ENCODE measurements at places on chromosomes 7 and 10. TPM values are rescaled to one million over a fixed set of nuclear protein-coding genes. Genes with fewer than 3 reads are reported as not detected.

DNA sequence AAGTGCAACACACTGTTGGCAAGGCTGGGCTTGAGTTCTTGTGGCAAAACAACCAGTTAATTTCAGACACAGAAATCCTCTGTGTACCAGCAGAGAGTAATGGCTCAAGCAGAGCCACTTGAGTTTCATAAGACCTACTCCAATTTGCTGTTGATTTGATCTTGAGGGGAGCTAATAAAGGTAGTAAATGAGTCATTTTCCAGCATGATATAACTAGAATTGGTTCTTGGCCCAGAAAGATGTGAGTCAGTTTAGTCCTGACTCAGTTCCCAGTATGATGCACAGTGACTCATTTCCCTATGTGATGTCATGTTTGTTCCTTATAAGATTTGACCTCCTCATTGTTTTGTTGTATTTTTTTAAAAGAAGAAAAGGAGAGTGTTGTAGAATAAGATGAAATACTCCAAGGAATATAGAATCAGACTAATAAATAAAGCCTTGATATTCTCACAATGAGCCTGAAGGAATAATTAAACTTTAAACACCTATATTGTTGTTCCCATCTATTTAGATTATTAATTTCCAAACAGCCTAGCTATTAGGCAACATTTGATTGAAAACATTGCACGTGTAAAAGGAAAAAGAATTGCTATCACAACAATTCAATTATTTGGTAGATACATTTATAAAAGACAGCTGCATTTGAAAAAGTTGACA, 186.2 kb downstream of the REEP3 start:
- DNase-seq, result no peak

DNA sequence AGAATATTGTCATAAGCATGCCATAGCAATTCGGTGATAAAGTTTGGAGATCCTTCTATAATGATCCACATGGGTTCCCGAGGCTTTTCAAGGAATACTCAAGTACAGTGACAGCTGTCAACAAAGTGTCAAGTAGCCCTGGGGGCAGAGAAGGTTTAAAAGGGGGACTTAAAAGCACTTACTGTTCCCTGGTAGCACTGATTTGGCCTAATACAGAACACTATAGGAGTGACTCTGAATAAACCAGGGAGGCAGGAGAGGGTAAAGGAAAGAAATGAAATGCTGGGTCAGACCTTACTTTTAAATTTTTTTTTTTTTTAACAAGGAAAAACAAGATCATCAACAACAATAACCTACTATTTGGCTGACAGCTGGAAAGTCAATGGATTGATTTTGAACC, 20.1 kb downstream of the CHCHD3 start:
- DNase-seq, result no peak

Gene WDFY4
- 1.7 TPM for polyA plus RNA-seq

DNA sequence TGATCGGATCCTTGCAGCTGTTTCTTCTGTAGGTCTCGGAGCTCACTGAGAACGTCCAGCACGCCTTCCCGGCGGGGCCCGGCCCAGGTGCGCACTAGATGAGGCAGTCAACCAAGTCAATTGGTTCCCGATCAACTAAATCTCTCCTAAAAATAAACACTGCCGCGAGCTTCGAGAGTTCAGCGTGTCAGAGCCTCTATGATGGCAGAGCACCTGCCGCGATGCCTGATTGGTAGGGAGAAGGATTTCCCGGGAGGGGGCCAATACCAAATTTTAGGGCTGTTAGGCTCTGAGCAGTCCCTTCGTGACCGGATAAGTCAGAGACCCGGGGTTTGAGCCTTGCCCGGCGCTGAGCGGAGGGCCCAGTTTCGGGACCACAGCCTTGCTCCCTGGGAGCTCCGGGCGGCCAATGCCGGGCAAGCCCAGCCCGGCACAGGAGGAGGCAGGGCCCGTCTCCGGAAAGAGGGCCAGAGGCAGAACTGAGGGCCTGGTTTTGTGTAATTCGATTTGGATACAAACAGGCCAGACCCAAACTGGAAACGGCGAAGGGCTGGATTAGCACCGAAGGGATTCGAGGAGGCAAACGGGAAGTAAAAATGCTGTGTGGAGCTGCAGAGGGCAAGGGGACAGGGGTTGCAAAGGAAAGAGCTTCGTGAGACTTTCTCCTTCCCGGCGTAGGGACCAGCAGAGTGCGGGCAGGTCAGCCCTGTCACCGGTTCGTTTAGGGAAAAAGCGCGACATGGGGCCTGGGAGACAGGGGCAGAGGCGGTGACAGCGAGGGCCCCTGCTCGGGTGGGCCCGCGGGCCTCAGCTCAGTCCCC, 569 bp downstream of the SLC26A5 start:
- DNase-seq, result peak; percentile 69

DNA sequence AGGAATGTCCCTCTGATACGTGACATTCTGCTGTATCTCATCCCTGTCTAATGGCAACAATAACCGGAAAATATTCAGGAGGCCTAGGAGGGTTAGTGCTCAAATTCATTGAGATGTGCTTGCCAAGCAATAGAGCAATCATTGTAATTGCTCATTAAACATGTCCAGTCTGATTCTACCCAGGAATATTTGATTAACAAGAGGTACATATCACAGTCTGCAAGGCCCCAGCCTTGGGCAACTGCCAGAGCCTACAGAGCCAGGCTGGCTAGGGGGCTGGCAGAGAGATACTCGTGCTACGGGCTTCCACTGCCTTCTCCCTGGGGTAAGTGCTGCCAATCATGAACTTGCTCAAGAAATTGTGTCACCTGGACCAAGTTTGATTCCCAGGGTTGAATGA, 99.1 kb downstream of the ALOX5 start:
- DNase-seq, result no peak

GRCh38 chr10:1410469-1411395, 326.6 kb downstream of the ADARB2 start:
- no peak for DNase-seq

Gene INA
- polyA plus RNA-seq, result not detected

GRCh38 chr10:122207596-122207995, 63.5 kb upstream of the BTBD16 start:
- DNase-seq, result peak; percentile 87

Gene OR2A7
- 3.5 TPM for polyA plus RNA-seq

Gene PRSS2
- not detected for polyA plus RNA-seq

DNA sequence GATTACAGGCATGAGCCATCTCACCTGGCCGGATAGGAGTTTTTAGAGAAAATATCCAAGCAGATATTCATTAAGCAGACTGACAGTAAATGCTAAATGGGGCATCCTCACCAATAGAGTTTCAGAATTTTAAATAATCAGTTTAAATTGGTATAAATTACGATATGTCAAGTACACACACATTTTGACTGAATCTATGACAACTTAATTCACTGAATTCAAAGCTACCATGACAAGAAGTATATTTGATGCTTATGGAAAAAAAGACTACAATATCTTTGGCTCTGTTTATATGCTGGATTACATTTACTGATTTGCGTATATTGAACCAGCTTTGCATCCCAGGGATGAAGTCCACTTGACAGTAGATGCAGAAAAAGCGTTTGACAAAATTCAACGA, 774.7 kb downstream of the PCDH15 start:
- no peak for DNase-seq

DNA sequence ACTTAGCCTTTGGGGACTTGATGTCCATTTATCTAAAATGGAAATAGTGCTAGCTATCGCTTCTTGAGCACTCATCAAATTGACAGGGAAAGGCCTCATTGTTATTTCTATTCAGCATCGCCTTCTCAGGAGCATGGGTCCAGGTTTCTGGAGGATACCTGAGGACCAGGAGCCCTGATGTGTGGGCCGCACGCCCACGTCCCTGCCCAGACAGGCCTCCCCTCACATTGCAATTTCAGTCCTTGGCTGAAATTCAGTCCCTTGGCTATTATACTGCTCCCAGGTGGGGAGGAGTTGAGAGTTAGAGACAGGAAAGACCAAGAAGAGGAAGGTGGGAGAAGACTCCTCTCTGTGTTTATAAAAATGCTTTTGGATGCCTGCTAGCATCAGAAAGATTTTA, 38.9 kb downstream of the GPRIN2 start:
- DNase-seq, result no peak

DNA sequence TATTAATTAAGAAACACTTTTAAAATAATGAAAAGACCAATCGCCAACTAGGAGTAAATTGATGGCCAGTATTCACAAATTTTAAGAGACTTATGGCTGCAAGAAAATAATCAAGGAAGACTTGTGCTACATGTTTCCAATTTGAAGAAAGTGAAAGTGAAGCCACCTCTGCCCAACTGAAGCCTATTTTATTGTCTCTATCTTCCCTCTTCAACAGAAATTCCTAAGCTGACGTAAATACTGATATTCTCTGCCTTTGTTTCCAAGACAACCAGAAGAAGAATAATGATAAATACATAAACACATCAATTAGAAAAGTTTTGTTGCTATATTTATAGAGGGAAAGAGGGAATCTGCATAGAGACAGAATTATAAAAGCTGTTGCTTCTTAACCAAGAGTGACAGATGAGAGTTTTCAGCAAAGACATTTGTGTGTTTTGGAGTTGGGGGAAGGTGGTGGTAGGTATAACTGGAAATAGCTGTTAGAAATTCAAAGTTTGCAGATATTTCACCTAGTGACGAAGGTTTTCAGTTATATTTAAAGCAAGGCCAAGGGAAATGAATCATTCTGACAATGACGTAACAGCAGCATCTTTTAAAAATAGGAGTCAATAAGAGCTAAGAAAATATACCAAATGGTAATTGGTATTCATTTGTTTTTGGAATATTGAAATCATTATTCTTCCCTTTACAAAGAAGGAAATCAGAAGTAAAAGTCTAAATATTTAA, 576.6 kb upstream of the SORCS1 start:
- DNase-seq, result no peak

Gene ELMO1
- 6.0 TPM for polyA plus RNA-seq

GRCh38 chr10:112376396-112376790, 2.5 kb downstream of the ACSL5 start:
- no peak for DNase-seq

Gene CYP3A4
- polyA plus RNA-seq, result 0.37 TPM

Gene DRGX
- polyA plus RNA-seq, result not detected

Gene ZNF25
- polyA plus RNA-seq, result 5.5 TPM

GRCh38 chr7:33191340-33191739, 62.0 kb downstream of the BBS9 start:
- peak; percentile 3 for DNase-seq

DNA sequence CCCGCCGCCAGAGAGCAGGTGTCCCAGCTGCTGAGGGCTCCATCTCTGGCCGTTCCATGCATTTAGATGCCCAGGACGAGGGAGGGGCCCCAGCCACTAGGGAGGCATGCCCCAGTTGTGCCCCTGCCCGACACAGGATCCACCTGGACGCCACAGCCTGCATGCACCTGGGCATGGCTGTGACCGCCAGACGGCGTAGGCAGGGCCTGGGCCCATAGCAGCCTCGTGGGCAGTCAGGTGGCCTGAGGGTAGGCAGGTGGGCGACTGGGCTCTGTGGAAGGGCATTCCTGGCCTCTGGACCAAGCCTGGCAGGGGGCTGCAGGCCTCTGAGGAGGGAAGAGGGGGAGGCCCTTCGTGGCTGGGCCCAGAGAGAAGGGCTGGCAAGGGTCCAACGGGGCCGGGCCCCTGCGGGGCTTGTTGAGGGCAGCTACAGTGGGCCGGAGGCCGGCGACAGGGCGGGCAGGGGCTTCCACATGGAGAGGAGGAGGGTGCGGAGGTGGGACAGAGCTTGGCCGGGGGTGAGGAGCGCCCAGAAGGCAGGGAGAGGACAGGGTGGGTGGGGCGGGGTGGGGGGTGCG, 76.0 kb upstream of the NKX6-2 start:
- DNase-seq, result peak; percentile 78

DNA sequence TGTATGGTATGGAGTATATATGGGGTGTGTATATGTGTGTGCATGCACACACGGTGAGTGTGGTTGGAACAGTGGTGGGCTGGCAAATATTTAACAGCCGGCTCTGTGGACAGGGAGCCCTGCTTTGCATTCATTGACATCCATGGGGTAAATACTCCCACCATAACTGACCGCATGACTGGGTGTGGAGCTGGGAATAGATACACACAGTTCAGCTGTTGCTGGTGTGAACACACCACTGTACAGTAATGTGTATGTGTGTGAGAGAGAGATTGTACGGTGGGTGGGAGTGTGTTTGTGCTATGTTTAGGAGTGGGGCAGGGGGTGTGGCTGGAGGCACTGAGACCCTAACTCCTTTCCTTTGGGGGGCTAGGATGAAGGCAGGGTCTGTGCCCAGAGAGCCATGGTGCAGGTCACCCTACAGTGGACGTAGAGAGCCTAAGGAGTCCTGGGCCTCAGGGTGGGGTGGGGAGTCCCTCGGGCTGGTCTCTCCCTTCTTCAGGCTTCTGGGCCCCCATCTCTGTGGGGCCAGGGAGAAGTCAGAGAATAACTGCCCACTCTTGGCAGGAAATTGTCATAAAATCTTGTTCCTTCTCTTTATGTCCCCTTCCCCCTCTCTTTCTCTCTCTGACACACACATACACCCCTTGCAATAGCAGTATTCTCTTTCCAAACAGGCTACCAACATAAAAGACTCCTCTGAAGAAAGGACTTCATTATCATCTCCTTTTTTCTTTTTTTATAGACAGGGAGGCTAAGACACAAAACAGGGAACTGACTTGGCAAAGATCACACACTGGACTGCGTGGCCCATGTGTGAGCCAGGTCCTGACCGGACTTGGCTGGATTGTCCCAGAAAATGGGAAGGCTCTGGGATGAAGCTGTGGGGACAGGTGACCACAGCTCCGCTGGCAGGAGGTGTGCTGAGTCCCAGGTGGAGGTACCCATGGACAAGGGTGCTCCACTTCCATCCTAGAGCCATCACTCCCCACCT, 3.2 kb downstream of the SFRP5 start:
- DNase-seq, result no peak

DNA sequence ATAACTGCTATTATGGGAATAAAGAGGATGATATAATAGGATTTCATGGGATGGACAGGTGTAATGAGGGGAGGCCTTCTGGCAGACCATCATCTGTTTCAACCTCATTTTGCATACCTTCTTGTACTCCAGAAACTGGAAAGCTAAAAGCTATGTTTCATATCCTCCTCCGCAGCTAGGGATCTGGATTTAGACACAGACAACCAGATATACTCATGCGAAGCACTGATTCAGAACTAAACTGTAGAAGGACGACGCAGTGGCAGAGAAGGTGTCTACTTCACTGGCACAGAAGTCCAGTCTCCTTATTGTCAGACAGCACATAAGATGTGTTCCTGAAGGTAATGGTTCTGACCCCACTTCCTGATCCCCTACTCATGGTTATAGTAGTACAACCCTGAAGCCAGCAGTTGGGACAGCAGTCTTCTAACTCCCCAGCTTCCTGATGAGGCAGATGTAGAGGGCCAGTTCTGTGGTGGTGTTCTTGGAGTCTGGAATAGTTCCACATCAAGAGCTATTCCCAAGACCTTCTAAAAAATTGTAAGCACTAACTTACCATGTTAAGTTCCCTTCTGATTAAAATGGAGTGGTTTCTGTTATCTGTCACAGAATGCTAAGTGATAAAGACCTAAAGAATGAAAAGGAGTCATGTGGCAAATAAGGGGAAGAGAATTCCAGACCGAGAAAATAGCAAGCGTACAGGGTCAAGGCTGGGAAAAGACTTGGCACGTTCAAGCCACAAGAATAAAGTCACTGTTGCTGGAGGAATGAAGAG, 550.3 kb downstream of the GRM8 start:
- no peak for DNase-seq

- peak; percentile 88 for DNase-seq
Measured at GRCh38 chr7:6516387-6516983, 34.8 kb downstream of the GRID2IP start.

Gene CYP2C9
- 2.4 TPM for polyA plus RNA-seq

Gene IDI2
- polyA plus RNA-seq, result not detected

GRCh38 chr7:28507525-28508282, 95.4 kb downstream of the CREB5 start:
- no peak for DNase-seq

Gene NEUROD6
- polyA plus RNA-seq, result not detected

Data from kidney (tissue), 22 donors.